ENCODE measurements at places on chromosomes 5 and 9.

- no peak for DNase-seq
These were observed 284.1 kb downstream of the NFIB start for GRCh38 chr9:14029806-14030374.

DNA sequence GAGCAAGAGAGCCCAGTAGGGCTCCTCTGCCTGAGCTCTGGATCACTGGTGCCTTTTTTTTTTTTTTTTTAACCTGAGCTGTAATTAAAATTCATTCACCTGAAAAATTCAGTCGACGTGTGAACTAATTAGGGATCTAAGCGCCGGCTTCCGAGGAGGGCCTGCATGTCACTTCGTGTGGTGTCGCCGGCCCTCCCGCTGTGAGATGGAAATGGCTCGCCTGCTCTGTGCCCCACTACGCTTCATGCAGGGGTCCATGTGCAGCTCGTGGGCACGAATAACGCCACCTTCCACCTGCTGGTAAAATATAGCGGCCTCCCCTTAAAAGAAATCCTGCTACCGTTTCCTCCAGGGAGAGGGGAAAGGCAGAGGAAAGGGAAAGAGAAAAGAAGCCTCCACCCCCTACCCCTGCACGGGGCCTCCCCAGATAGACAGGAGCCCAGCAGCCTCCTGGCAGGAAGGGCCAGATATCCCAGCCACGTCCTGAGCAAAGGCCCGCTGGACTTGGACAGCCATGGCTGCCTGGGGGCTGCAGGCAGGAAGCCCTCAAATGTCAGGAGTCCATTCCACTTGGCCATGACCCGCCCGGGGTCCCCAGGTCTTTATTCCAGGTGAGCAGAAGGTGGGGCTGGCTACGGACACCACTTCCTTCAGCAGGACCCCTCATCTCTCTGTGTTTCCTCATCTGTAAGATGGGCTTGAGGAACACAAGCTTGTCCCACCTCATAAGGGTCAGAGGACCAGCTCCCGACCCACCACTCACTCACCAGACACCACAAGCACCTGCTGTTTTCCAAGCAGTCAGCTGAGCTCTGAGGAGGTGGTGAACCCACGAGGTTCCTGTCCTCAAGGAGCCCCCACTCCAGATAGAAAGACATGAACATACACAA is 38.2 kb upstream of the ZNF354A start:
- DNase-seq: no peak

- DNase-seq: no peak
These were observed 43.5 kb downstream of the SH3PXD2B start for GRCh38 chr5:172410662-172411483.

- no peak for DNase-seq
These were observed 7.3 kb upstream of the IL4 start for GRCh38 chr5:132666310-132667123.

DNA sequence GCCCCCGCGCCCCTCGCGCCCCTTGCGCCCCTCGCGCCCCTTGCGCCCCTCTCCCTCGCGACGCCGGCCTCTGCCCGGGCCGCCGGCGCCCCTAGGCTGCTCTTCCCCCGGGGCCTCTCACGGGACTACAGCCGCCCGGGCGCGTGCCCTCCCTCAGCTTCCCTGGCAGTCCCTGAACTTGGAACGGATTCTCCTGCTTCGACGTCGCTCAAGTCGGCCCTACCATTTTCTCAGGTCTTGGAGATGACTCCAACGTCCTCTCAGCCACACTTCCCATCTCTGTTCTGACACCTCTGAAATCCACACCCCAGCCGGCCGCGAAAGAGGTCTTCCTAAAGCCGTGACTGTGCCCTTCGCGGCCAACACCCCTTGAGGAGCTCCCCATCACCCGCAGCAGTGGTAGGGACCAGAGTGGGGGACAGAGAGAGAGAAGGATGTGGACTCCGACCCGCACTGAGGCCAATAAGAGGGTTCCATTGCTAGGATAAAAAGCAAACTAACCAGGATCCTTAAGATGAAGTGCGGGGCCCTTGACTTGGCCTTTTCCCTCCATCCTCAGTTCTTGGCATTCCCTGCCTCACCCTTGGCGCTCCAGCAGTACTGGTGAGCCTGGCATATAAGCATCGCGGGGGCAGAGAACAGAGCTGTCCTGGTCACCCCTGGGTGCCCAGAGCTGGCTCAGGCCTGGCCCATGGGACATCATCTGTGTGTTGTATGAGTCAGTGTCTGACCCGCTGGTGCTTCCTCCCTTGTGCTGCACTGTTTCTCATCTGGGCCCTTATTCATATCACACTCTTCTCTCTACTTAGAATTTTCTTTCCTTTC is 38.6 kb upstream of the GARNL3 start:
- DNase-seq: no peak

DNA sequence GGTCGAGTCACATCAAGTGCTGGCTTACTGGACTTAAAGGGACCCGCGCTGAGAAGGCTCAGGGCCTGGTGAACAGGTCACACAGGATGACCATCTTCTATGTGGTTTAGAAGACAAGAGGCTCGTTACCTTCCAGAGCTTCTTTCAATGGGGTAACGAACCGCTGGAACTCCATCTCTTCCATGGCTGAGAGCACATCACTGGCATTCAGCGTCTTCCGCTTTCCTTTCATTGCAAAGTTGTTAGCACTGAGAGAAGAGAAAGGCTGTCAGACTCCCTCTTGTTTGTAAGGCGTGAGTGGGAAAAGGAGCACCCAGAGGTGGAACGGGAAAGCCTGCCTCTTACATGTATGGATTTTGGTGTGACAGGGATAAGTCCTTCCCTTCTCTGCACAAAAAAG is 994 bp downstream of the POLE3 start:
- DNase-seq: no peak

DNA sequence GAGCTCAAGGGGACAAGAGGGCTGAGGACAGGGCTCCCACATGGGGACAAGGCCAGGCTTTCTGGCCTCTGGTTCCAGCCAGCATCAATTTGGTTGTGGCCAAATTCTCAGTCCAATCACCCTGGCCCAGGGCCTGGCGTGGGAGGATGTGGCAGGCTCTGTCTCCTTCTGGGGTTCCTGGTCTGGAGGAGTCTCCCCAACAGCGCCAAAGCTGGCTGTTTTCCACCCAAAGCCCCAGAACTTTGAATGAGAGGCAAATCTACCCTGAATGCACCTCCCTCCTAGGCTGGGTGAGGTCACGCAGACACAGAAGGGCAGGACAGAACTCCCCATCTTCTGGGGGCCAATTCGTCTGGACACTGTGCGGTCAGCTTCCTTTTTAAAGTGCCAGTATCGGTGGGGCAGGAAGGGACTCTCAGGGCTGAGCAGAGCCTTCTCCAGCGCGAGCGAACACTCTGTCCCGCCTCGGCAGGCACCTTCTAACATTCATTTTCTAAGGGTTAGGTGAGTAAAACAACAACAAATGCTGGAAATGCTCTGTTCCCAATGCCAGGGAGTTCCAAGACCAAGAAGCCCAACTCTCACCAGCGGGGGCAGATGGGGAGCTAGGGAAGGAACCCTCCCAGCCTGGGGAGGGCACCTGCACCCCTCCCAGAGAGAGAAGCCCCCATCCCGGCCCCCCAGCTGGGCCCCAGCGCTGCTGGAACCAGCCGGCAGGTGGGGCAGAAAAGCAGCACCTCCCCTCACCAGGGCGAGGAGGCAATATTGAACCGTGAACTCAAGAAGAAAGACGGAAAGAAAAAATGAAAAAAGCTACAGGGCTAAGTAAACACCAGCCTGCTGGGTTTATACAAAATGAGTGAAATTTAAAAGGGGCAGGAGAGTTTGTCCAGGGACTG is 3.7 kb upstream of the DPM2 start:
- DNase-seq: no peak

DNA sequence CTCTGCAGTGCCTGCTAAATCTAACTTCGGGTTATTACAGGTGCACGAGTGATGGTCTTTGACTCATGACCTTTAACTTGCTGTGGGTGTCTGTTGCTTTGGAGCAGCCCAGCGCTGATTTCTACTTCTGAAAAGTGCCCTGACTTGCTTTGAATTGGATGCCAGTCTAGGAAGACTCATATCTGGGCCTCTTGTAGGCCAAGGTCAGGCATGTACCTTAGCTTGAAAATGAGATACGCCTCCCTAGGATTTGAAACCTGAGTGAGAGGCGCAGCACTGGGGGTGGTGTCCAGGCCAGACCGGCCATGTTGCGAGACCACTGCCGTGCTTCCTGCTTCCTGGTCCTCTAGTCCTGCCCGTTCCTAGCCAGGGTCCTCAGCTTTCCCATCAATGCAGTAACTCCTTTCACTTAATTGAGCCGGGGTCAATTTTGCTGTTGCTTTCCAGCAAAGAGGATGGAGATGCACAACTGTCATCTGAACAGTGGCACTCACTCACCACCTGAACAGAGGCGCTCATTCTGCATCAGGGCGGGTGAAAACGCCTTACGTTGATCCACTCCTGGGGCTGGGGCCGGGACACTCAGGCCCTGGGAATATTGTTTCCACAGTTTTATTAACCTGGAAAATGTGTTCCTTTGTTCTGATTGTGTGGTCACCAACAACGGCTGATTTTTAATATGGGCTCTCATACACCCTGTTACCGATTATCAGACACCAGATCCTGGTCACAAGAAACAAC is 14.3 kb downstream of the PCAT7 start:
- no peak for DNase-seq

- no peak for DNase-seq
These were observed 404.6 kb upstream of the ARRDC3 start for GRCh38 chr5:91787718-91788117.

DNA sequence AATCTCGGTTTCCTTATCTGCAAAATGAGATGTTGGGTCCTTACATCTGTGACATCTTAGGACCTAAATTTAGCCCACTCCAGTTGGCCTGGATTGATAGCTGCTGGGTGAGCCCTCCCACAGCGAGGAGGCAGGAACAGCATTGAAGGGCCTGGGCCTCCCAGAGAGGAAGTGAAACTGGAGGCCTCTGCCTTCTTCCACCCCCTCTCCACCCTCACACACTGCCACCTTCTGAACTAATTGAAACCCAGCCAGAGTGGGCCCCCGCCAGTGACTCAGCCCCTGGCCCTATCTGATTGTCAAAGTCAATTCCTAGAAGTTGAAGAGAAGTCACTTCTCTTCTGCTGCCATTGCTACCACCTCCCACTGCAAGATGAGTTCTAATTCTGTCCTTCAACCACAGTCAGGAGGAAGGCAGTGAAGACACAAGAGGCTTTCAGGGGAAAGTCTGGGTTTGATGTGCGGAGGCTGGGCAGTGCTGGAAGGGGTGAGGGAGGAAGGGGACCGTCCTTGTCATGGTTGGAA is 55.2 kb upstream of the NEK6 start:
- peak; percentile 35 for DNase-seq

- no peak for DNase-seq
These were observed 752 bp downstream of the CCNJL start for GRCh38 chr5:160311491-160312133.

DNA sequence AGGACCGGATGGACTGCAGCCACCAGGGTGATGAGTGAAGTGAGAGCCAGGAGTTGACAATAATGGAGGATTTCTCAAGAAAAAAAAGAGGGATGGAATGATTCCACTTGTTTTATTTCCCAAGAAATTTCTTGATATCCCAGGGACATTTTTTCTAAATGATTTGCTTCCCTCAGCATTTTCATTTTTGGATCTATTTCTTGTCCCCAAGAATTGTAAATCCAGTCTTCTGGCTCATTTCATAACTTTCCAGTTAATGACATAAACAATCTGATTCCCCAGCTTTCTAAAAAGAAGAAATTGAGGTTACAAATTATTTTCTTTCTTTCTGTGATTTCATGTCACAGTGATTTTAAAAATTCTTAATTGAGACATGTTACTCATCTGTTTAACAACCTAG is 446.5 kb downstream of the PRR16 start:
- no peak for DNase-seq

GRCh38 chr5:112663146-112663545 is 74.5 kb upstream of the APC start:
- no peak for DNase-seq

DNA sequence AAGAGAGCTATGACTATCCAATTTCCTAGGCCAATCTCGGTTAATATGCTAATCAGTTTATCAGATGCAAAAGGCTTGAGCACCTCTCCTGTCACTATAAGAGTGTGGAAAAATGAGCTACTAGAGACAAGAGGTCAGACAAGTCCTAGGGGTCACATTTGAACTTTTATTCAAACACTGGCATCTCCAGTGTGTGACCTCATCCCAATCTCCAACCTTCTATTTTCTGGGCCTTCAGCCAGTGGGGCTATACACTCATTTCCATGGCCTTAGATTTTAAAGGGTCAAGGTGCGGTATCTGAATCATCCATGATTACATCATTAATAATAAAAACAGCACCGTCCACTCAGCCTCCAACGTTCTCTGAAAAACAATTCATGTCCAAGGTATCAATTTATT is 139.6 kb upstream of the LRRTM2 start:
- DNase-seq: no peak

GRCh38 chr5:168776070-168776469 is 196.9 kb upstream of the PANK3 start:
- no peak for DNase-seq

DNA sequence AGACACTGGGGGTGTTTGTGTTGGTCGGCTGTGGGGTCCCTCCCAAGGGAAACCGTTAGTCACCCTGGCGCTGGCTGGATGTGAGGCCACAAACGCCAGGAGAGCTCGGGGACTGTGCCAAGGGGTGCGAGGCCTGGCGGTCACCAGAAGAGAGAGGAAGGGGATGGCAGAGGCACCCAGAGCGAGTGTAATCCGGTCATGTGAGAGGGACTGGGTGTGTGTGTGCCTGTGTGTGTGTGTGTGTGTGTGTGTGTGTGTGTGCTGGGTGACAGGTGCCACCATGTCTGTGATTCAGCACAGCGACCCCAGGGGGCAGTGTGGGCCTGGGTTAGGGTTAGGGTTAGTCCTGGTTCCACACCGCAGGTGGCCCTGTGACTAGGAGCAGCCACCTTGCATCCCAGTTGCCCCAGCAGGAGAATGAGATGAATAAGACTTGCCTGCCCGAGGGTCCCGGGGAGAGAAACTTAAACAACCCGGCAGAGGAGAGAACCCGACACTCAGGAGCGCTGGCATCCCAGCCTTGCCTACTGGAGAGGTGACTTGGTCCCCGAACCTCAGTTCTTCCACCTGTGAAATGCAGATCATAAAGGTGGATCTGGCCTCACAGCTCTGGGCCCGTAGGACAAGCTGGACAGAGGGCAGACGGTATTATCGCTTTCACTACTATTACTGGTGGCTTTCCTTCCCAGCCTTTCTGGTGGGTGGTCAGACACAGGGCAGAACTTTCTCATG is 1.4 kb upstream of the ADAMTSL2 start:
- DNase-seq: peak; percentile 6

GRCh38 chr9:91060520-91061343 is 259.1 kb downstream of the SYK start:
- no peak for DNase-seq

DNA sequence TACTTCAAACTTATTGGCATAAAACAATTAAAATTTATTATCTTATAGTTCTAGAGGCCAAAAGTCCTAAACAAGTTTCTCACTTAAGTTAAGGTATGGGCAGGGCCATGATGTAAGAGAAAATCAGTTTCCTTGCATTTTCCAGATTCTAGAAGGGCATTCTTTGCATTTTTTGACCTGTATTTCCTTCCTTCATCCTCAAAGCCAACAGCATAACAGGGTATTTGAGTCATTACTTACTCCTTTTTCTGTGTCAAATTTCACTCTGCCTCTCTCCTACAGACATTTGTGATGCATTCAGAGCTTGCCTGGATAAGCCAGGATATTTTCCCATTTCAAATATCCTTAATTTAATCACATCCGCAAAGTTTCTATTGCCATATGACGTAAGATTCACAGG is 1499.0 kb downstream of the EFNA5 start:
- DNase-seq: no peak
